ENCODE measurements at places on chromosomes 2 and 18. TPM values are rescaled to one million over a fixed set of nuclear protein-coding genes. Genes with fewer than 3 reads are reported as not detected.

CYTIP gene
- 0.82 TPM for total RNA-seq

PRR30 gene
- total RNA-seq = not detected

ATG16L1 gene
- total RNA-seq = 53.1 TPM

SERPINB2 gene
- total RNA-seq = 67.6 TPM

KRCC1 gene
- total RNA-seq = 15.1 TPM

CGREF1 gene
- 9.3 TPM for total RNA-seq

MROH2A gene
- under 0.01 TPM for total RNA-seq

CYP26B1 gene
- 2.5 TPM for total RNA-seq

C2orf80 gene
- total RNA-seq = not detected

PLGLB1 gene
- 1.5 TPM for total RNA-seq

LYPD1 gene
- 0.74 TPM for total RNA-seq

SCYGR4 gene
- not detected for total RNA-seq

ZNF385B gene
- 4.8 TPM for total RNA-seq

Measured in fibroblast of the aortic adventitia (primary cell).